ENCODE measurements at places on chromosomes 3 and 15. TPM values are rescaled to one million over a fixed set of nuclear protein-coding genes. Genes with fewer than 3 reads are reported as not detected.
A peak's percentile ranks its signal among the peaks of the same experiment; 100 is the strongest.

DNA sequence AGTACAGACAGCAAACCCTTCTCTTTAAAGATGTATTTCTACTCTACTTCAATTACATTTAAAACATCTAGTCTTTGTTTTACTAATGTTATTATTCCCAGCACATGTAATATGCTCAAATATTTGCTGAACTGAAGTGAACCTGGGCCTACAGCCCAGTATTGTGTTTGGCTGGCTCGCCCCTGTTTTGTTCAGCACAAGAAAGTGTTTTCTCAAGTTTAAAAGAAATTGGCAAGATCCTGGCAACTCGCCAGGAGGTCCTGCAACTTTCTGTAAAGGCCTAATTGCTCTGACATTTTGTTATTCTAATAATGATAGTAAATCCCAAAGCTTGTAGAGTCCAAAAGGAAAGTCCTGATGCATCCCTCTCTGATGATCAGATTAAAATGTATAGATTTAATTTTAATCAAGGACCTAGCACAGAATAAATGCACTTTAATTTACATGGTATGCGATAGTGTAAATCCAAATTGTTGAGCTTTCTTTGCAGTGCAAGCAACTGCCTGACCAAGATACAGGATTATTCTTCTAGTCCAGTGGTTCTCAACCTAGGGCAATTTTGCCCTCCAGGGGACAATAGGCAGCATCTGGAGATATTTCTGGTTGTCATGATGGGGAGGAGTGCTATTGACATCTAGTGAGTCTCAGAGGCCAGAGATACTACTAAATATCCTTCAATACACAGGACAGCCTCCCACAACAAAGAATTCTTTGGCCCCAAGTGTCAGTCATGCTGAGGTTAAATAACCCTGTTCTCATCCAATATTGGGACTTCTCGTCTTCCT is 35.7 kb upstream of the TMOD3 start:
- DNase-seq: peak; percentile 75

DNA sequence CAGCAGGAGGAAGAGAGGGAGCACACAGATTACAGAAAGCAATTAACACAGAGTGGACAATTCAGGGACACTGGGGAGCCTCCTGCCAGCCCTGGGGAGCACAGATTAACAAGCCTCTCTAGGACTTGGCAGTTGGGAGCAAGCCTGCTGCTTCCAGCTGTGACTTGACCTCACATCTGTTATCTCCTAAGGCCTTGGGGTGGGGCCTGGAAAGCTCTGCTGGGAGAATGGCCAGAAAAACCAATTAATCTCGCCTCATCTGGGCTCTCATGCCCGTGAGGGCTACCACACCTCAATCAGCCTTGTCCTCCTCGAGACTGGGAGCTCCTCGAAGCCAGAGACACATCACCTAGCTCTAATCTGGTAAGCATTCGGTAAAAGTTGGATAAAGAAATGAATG is 39.1 kb downstream of the SEMA5B start:
- DNase-seq: no peak

GRCh38 chr15:50186752-50187151 is 4.8 kb downstream of the SLC27A2 start:
- no peak for DNase-seq

DNA sequence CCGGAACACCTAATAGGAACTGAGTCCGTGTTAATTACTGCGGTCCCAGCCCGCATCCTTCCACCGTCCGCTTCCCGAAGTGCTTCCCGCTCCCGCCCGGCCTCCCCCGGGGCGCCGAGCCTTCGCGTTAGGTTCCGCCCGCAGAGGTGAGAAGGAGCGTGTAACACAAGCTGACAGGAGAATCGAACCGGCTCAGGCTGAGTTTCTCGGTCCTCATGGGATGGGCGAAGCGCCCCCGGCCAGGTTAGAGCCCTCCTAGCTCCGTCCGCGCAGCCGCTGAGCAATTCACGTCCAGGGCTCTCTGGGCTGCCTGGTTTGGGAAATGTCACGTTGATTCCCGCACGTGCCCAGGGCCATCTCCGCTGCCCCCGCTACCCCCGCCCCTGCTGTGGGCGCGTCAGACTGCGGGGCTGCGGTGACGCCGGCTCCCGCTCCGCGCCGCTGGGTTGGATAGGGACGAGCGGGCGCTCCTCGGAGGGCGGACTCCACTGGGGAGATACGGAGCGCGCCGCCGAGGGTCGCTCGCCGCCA is 954 bp downstream of the CLDN11 start:
- DNase-seq: peak; percentile 10

DNA sequence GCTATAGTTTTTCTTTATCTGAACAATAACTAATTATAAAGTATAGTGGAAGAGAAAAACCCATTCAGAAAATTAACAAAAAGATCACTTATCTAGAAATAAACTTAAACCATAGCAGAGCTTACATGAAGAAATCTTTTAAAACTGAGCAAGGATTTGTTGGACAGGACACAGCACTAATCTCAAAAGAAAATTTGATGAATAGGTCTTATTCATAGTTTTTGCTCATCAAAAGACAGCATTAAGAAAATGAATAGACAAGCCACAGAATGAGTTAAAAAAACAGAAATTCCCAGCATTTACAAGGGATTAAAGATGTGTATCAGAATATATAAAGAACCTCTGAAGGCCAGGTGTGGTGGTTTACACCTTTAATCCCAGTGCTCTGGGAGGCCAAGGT is 29.5 kb downstream of the PIK3CA start:
- DNase-seq: no peak

DNA sequence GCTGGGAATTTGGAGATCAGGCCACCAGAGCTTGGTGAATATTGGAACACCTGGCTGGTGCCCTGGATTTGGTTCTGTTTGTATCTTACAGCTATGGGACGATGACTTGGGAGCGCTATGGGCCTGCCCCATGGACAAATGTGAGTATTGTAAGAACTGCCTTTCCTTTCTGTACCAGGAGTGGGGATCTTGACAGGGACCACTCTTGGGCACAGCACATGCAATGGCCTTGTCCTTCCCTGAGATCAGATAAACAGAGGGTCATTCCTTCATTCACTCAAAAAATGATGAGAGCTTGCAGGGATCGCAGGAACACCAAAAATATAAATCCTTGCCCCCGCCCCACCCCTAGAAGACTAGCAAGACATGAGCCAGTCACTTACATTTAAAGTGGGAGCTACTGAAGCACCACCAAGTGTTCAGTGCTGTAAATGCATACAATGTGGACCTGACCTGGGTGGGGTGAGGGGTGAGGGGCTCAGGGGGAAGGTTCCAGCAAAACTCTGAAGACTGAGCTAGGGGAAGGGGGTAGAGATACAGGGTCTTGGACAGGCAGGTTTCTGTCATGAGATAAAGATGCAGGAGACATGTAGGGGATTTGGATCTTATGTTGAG is 2.7 kb upstream of the CRELD1 start:
- no peak for DNase-seq

- no peak for DNase-seq
These were observed 340.8 kb downstream of the LRRC3B start for GRCh38 chr3:26963361-26963743.

GRCh38 chr15:33215941-33216872 is 21.7 kb upstream of the FMN1 start:
- DNase-seq: no peak

DNA sequence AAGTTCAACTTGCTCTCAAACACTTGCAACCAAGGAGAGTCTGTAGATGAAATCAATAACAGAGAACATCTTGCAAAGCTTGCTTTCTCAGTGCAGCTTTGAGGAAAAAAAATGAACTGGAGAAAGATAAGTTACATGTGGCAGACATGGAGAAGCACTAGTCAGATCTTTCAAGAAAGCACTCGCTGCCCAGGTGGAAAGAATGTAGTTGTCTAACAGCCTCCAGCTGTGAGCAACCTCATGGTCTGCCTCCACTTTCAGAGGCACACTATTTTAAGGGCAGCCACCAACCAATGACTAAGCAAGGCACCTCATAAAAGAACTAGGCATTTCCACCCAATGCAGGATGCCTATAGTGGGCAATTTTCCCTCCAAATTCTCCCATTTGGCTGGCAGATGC is 125.4 kb upstream of the CPNE4 start:
- no peak for DNase-seq

GRCh38 chr15:48402427-48403177 is 71.4 kb downstream of the DUT start:
- no peak for DNase-seq

DNA sequence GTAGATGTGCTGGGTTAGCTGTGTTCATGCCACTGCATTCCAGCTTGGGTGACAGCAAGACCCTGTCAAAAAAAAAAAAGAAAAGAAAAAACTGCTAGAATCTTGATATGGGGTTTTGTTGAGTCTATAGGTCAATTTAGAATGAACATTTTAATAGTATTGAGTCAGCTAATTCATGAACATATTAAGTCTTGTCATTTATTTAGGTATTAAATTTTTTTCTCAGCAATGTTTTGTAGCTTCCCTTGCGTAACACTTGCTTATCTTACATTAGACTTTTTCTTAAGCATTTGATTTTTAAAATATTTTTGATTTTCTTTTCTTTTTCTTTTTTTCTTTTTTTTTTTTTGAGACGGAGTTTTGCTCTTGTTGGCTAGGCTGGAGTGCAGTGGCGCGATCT is 60.7 kb upstream of the GOLGA6B start:
- DNase-seq: no peak

GRCh38 chr3:76456322-76456721 is 583.6 kb upstream of the ROBO2 start:
- no peak for DNase-seq

- DNase-seq: no peak
These were observed 6.4 kb upstream of the CPOX start for GRCh38 chr3:98599647-98600411.

DNA sequence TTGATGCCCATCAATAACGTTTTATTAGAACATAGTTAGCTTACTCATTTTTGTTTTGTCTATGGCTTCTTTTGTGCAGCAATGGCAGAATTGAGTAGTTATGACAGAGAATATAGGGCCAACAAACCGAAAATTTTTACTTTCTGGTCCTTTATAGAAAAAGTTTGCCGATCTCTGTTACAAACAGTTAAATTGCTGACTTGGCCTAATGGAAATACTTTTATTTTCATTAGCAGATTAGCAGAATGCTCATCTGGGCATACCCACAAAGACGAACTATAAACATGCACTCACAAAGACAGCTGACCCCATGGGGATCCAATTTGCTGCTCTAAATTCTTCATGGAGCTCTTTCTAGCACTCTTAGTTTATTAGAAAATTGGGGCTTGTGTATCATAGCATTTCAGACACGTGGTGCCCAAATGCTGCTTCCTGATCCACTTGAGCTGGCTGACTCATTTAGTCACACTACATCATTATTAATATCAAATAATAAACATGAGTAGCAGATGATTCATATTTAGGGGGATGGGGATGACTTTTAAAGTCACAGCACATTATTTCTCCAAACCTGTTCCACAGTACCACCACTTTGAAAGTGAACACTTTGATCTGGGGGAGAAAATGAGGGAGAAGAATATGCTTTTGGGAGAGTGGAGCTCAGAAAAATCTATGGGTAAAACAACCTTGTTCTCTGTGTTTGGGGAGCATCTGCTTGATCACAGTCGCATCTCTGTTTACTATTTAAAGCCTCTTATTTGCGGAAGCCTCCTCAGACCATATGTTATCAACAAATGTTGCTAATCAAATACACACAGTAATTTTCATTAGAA is 228.1 kb upstream of the FEZF2 start:
- DNase-seq: no peak

DNA sequence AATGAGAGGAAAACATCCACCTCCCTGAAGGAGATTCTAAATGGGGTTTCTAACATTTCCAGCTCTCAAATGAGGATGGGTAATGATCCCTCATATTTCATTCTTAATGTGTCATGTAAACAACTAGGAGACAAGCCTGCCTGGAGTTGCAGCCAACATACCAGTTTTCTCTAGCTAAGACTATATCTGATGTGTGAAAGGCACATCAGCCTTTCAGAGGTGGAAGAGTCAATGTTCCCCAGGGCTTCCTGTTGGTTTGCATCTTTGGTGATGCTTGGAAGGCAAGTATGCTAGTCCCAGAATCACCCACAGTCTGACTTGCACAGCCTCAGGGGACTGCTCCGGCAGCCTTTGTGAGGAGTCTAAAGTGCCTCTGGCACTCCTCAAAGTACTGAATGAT is 921.2 kb downstream of the SQOR start:
- no peak for DNase-seq

DNA sequence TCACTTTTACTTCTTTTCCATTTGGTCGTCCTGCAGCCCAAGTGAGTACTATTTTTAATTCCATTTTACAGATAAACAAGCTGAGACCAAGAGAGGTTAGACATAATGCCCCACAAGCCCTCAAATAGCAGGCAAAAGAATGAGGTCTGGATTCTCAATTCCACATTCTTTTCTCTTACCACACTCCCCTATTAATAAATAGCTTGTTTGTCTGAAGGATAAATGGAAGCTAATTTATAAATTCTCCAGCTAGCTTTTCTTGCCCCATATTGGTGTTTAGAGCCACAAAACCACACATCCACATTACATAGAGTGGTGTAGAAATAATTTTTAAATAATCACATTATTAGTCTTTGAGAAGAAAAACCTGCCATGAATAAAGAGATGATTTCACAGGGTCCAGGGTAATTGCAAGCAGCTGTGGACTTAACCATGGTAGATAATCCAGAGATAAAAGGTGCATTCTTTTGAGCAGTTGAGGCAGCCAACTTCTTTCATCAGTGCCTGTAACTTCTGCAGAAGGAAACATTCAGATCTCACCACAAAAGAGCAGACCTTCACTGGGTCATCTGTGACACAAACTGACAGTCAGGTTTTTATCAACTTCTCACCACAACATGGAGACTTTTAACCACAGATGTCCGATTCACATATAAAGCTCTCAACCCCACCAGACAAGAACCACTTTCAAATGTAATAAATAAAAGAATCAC is 313.4 kb upstream of the STT3B start:
- DNase-seq: no peak

DNA sequence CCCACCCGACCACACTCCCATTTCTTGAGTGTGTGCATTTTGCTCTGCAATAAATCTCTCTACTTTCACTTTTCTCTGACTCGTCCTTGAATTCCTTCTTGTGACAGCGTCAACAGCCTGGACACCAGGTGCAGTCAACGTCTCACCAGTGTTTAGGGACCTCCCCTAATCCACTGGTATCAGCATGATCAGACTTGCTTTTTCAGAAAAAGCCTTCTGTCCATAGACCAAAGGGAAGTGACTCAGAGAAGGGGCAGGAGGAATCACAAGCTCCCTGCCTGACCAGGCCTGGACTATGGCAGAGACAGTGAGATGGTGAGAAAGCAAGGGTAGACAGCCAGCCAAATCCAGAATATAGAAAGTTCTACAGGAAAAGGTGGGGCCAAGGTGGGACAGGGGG is 15.5 kb downstream of the CCR5 start:
- DNase-seq: no peak

DNA sequence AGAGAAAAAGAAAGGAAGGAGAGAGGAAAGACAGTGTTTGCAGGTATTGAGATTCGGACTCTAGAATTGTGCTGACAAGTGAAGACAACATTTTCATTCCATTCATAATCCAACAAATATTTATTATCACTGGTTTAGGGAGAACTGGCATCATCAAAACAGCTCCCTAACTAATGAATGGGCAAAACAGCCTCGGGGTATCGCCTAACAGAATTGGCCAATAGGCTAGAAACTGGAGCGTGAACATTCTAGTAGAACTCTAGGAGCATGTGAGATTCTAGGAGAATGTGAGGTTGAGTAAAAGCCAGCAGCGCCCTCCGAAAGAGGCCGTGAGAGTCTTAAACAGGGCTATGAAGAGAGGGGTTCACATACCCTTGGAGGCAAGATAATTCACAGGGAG is 221.8 kb upstream of the WNT5A start:
- no peak for DNase-seq

- no peak for DNase-seq
These were observed 382.9 kb upstream of the DPH6 start for GRCh38 chr15:35928847-35929246.

RTF1 gene
- 85.9 TPM for polyA plus RNA-seq

CHRNA7 gene
- polyA plus RNA-seq: 28.5 TPM

TNFAIP8L3 gene
- 4.5 TPM for polyA plus RNA-seq

SPATA12 gene
- polyA plus RNA-seq: not detected

CCR2 gene
- polyA plus RNA-seq: 2.7 TPM

Data from right lung (tissue), 10 donors.